ENCODE measurements at places on chromosomes 12 and 14. TPM values are rescaled to one million over a fixed set of nuclear protein-coding genes. Genes with fewer than 3 reads are reported as not detected.

The OLR1 gene
- total RNA-seq, result 0.71 TPM

The TSPAN8 gene
- total RNA-seq, result 10.8 TPM

The GPRC5D gene
- total RNA-seq, result not detected

The C12orf50 gene
- not detected for total RNA-seq

The AQP5 gene
- total RNA-seq, result not detected

The CCDC196 gene
- not detected for total RNA-seq

The HHIPL1 gene
- 11.6 TPM for total RNA-seq

The KRT77 gene
- total RNA-seq, result not detected

The MSRB3 gene
- 299 TPM for total RNA-seq

The TAS2R43 gene
- total RNA-seq, result 0.33 TPM

The MMP19 gene
- 48.7 TPM for total RNA-seq

The MLF2 gene
- 106 TPM for total RNA-seq

DNA sequence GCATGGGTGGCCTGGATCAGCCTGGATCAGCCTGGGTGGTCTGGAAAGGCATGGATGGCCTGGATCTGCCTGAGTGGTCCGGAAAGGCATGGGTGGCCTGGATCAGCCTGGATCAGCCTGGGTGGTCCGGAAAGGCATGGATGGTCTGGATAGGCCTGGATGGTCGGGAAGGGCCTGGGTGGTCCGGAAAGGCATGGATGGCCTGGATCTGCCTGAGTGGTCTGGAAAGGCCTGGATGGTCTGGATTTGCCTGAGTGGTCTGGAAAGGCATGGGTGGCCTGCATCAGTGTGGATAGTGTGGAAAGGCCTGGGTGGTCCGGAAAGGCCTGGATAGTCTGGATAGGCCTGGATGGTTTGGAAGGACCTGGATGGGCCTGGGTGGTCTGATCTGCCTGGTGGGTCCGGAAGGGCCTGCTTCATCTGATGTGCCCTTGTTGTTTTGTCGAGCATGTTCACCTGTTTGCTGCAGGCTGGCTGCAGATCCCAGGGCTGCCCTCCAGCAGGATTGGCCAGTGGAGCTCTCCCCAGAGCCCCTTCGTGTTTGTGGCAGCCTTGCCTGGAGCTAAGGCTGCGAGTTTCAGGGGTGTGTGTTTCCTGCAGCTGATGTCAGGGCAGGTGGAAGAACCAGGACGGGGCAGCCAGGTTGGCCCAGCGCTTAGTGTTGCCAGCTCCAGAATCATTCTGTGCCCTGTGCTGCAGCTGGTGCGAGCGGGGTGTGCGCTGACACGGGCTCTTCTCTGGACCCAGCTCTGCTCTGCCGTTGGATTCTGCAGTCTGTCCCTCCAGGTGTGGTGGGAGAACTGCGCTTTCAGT, 19.3 kb upstream of the TEX22 start:
- DNase-seq, result no peak

GRCh38 chr12:54196396-54196795, 7.6 kb upstream of the SMUG1 start:
- no peak for DNase-seq

DNA sequence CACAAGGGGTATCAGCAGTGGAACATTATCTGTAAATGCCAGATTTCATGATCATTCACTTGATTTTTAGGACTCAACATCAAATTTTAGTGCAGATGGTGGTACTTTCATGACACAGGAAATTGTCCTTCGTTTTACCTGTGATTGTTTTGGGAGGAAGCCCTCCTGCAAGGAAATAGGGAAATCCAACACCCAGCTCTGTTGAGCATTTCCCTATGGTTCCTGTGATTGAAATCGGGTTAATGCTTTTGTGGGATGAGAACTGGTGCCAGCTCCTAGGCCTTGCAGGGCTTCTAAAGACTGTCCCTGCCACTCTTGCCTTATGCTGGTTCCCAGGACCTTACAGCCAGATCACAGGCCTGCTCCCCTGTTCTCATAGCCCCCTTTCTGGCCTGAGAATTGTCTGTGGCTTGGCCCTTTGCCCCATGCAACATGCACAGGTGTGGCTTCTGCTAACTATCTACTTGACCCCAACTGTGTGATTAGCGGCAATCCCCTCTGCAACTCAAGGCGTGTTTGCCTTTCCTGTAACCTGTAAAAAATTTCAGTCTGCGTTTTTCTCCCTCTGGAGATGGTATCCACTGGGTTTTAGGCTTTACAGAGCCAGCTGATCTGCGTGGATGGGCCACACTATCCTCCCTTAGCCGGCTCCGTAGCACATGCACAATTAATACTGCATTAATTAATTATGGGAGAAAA, 112.5 kb downstream of the ETV6 start:
- no peak for DNase-seq

GRCh38 chr12:104049903-104050356, at the start of gene GLT8D2:
GLT8D2 (minus strand) TSS chr12:104050187; CDS start chr12:104019648, 30,539 bp downstream.
- DNase-seq, result peak; percentile 90

- DNase-seq, result no peak
Observed at GRCh38 chr12:128763395-128763794, 60.4 kb downstream of the SLC15A4 start.

- DNase-seq, result no peak
Observed at GRCh38 chr14:99546234-99546879, 57.6 kb downstream of the CCDC85C start.

- no peak for DNase-seq
Observed at GRCh38 chr14:61227884-61228591, 53.1 kb downstream of the TMEM30B start.

- DNase-seq, result no peak
Observed at GRCh38 chr12:34348836-34349672, 326.8 kb downstream of the ALG10 start.

- no peak for DNase-seq
Observed at GRCh38 chr12:94287245-94287628, 138.9 kb downstream of the PLXNC1 start.

DNA sequence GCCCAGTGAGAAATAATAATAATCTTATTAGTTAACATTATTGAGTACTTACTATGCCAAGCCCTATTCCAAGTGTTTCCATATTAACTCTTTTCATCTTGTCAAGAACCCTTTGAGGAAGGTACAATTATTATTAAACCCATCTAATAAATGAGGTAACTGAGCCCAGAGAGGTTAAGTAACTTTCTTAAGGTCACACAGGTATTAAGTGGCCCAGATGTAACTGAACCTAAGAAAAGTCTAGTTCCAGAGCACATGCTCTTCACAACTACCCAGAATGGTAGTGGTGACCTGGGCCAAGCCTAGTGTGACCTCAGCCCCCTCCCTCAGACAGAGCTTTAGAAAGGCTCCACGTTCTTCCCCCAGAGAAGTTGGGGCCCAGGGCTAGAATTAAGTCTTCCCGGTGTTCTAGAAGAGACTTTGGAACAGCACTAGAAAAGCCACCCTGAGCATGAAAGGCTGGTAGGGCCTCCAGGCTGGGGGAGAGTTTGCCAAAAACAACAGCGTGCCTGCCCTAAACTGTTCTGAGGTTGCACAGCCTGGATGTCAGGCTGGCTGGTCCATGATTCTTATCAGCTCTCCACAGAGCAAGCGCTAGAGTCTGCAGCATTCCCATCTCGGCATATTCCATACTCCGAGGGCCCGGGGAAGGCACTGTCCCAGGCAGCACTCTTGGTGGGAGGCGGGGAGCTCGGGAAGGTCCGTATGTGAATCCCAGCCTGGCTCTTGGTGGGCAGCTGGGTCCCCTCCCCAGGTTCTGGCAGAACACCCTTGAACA, 41.3 kb upstream of the CTDSP2 start:
- peak; percentile 89 for DNase-seq

GRCh38 chr12:123354600-123354999, 10.0 kb downstream of the SBNO1 start:
- DNase-seq, result no peak

DNA sequence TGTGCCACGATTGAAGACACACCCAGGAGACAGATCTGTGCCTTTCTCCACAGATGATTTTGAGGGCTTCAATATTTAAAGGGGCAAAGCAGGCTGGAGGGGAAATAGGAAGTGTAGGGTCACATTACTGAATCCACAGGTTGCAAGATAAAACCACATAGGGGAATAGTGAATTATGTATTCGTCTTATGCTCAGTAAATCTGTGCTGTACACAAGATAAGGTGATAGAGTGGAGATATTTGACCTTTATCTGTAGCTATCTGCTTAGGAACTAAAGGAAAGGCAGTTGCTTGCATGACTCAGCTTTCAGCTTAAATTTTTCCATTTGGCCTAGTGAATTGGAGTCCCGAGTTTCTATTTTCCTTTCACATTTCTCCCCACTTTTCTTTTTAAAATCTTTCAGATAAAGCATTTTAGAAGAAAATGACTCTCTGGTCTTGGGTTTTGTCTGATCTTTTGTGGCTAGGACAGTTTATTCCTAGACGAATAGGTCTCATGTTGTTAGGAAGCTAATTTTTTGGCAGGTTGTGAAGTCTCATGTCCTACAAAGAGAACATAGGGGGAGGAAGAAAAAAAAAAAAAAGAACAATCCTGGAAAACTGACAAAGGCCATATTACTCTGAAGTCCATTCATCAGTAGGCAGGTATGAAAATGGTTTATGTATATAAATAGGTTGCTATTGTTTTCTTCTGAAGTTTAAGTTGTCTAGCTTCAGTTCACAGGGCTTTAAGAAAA, 55.4 kb downstream of the FBXO33 start:
- DNase-seq, result no peak

DNA sequence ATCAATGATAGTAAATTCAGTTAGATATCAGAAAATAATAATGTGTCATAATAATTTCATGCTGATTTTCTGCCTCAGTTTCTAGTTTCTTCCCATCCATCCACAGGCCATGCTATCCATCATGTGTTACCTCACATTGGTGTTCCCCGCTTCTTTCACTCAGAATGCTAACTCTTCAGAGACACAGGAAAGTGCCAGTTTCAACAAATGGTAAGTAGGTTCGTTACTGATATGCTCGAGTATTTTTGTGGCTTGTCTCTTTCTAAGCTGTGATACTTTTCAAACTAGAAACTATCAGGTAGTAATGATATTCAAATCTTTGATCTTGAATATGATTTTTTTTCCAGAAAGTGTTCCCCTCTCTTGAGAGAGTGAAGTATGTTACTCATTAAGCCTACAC, 1.5 kb downstream of the KLRB1 start:
- DNase-seq, result no peak

DNA sequence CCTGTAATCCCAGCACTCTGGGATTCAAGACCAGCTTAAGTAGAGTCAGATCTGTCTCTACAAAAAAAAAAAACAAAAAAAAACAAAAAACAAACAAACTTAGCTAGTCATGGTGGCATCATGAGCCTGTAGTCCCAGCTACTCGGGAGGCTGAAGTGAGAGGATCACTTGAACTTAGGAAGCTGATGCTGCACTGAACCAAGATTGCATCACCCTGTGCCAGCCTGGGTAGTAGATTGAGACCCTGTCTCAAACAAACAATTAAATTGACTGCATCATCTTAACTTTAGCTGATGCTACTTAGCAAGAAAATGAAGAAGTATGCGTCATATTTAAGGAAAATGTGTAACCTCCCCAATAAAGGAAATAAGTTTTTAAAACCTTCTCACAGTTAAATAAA, 136.6 kb upstream of the ATXN7L3B start:
- DNase-seq, result no peak

DNA sequence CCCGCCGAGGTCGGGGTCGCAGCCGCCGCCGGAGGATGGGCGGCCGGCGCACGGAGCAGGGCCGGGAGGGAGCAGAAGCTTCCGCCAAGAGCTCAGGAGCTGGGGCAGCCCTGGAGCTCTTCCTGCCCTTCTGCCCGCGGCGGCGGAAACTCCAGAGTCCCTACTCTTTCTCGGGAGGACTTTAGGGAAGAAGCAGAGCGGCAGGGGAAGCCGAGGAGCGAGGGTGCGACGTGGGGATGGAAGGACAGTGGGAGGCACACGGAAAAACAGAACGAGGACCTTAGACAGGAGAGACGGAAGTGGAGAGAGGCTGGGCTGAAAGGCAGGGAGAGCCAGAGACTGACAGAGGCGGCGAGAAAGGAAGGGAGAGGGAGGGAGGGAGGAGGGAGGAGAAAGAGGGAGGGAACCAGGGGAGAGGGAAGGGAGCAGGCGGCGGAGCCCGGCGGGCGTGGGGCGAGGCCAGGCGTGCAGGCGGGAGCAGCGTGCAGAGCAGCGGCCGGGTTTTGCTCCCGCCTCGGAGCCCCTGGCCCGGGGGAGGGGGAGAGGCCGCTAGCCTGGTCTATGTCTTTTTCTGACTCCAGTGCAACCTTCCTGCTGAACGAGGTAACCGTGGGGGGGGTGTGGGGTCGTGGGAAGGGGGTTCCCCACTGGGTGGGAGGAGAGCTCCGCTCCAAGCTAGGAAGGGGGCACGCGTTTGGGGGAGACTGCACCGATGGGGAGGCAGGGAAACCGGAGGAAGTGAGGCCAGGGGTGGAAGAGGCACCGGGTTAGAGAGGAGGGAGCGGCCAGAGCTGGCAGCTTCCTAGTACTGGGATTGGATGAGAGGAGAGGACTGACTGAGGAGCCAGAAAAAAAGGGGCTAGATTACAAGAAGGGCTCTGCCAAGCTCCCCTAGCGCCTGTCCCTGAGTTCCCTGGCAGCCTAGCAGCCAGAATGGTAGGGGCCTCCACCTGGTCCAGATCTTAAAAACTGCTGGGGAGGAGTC, 2.9 kb upstream of the CACNB3 start:
- peak; percentile 90 for DNase-seq

DNA sequence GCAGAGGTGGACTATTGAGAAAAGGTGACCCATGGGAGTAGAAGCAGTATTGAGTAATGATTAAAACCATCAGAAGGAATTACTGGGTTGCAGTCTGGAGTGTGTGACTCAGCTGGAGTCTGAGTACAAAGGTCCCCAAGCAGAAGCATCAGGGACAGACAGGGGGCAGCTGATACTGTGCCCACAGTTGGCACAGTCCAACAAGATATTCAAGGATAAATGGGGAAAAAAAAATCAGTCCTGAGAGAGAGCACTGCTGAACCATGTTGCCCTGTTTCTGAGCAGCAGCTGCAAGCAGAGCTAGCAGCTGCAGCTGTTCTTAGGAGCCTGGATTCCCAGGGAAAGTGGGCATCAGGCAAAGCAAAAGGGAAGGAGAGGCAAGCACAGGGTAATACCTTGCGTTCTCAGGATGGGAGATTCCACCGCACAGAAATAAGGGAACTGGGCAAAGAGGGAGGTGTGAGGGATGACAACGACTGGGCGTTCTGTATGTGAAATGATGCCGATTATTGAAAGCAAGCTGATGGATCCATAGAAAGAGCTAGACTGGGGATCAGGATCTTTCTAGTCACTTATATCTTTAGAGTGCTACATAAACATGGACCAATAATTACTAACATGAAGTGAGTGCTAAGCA, 17.7 kb downstream of the NEUROD4 start:
- no peak for DNase-seq
